Stimulated activated CD4-positive, alpha-beta T cell treated with anti-CD3 and anti-CD28 coated beads, Interleukin-1b, Interleukin-23, amount 100 ng/mL, for 24 hours (primary cell): ENCODE measurements at places on chromosomes 7 and 10.

DNA sequence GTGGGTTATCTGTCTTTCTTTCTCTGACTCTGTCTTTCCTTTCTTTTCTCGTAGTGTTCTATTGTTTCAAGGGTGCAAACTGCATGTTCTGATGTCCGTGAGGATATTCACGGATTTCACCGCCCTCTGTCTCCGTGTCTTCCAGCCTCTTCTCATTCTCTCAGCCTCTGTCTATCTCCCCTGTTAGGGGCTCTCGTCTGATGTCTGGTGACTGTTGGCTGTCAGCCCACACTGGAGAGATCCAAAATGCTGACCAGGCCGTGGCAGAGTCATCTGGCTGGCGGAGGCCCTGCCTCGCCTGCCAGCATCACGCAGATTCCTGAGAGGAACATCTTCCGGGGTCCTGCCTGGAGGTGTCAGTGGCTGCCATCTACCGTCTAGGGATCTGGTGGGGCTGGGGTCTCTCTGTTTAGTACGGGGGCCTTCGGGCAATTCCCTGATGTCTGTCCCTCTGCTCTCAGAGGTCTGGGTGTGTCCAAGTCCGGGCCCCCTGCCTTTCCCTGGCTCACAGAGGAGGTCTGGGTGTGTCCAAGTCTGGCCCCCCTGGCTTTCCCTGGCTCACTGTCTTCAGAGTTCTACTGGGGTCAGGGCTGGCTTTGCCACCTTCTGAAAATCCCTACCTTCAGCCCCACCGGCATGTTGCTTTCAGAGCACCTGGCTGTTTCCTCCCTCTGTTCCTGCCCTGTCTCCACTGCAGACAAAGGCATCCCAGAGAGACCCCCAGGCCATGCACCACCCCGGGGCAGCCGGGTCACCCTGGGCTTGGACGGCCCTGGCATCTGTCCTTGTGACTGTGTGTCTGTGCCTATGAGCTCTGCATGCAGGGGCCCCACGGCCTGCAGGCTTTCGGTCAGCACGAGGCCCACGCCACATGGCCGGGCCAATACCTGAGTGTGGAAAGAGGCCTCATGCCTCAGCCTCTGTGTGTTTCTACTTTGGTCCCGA, 14.0 kb upstream of the SCART1 start:
- no peak for DNase-seq

GRCh38 chr7:7054252-7054830, 128.0 kb upstream of the C1GALT1 start:
- DNase-seq = no peak

DNA sequence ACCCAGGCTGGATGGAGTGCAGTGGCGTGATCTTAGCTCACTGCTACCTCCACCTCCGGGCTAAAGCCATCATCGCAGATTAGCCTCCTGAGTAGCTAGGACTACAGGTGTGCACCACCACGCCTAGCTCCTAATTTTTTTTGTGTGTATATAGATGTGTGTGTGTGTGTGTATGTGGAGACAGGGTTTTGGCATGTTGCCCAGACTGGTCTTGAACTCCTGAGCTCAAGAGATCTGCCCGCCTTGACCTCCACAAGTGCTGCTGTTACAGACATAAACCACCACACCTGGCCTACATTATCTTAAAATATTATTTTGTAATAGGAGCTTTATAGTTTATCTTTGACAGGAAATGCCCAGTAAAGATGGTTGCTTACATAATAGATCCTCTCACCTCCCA, 25.0 kb downstream of the FOXP2 start:
- DNase-seq = no peak

DNA sequence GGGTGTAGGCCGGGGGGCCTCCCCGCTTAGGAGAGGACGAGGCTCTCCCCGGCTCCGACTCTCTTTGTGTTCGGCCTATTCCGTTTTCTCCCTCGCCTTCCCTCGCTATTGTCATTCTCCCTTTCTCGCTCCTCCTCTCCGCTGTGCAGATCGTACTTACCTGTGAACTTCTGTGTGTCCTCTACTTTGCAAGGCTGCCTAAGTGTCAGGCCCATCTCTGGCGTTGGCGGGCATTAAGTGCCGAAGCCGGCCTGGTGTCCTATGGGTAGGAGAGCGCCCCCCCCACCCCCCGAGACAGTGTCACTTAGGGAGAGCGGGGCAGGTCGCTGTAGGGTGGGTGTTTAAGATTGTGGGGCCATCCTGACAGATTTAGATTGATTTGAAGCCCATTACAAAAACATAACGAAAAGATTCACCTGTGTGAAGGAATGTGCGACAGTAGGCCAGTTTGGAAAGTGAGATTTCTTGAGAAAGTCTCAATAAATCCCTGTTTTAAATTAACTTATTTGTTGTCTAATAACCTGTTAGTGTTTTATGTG, 579 bp downstream of the RBM33 start:
- peak; percentile 6 for DNase-seq

DNA sequence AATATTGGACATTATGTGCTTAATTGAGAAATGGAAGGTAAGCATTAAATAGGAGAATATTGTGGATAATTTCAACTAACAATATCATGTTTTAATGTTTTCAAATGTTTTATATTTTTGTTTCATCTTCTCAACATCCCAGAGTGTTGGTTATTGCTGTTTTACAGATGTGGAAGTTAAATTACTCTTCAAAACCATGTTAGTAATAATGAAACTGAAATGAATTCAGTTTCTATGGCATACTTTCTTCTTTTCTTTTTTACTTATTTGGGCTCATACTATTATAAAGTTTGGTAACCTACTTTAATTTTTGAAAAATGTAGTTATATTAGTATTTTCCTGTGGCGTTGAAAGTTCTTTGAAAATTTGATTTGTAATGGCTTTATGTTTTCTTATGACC, 4.2 kb downstream of the GLRX3 start:
- no peak for DNase-seq

GRCh38 chr7:69318794-69319193, 279.5 kb upstream of the AUTS2 start:
- DNase-seq = no peak

- no peak for DNase-seq
Measured at GRCh38 chr7:105224884-105225651, 163.7 kb downstream of the SRPK2 start.

GRCh38 chr10:114648368-114648767, 9.7 kb downstream of the ABLIM1 start:
- no peak for DNase-seq

- DNase-seq = no peak
Measured at GRCh38 chr7:37930226-37930948, 9.9 kb downstream of the EPDR1 start.

DNA sequence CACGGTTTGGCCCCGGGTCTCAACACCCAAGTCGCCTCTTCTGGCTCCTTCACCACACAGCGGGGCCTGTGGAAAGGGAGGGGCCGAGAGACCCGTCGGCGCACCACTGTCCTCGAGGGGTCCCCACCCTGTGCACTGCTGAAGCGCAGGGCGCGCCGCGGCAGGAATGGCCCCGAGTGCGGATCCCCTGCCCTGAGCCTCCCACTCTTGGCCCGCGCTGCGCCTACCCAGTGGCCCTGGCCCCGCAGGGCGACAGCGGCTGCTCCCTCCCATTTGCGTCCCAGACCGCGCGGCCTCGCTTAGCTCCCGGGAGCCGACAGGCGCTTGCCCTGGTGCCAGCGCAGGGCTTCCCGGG, 2.1 kb upstream of the SFMBT2 start:
- no peak for DNase-seq
